ENCODE measurements at places on chromosomes 1 and 21.

DNA sequence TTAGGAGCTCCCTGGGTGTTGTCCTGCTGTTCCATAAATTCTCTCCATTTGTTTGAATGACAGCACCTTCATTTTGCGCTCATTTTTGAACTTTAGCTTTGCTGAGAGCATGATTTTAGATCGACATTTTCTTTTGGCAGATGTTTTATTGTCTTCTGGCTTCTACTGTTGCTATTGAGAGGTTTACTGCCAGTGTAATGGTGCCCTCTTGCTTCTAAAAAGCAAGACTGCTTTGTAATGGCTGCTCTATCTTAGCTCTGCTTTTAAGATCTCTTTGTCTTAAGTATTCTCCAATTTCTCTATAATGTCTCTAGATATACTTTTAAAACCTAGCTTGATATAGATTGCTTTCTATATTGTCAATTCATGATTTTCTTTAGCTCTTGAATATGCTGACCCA lies 27.8 kb downstream of the THEM4 start:
- no peak for DNase-seq

DNA sequence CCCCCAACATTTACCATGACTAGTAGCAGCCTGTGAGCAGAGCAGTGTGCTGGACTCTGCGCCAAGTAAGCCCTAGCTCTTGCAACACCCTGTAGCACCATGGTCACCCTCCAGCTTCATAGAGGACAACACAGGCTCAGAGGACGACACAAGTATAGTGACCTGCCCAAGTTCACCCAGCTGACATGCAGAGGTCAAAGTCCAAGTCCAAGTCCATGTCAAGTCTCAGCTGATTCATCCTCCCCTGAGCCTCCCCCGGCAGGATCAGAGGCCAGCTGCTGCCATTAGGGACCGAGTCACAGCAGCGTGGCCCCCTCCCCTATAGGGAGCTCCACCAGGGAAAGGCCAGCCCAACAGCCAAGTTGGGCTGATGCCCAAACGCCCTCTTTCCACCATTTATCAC lies 15.9 kb downstream of the SDC3 start:
- DNase-seq = no peak

- peak; percentile 39 for DNase-seq
Observed at GRCh38 chr1:27598902-27599528, 4.9 kb downstream of the AHDC1 start.

GRCh38 chr1:10033359-10033845 lies 644 bp downstream of the UBE4B start:
- DNase-seq = no peak

DNA sequence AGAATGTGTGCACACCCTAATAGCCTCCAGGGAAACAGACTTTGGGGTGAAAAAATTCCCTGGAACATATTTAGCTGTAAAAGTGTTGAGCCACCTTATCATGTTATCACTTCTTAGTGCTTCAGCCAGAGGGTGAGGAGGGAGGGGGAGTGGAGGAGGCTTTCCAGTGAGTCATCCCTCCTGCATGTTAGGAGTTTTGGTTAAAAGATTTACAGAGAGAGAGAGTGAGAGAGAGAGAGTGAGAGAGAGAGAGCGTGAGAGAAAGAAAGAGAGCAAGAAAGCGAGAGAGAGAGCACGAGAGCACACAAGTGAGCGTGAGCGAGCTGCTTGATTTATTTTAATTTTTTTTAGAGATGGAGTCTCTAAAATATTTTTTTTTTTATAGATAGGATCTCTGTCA lies 13.5 kb upstream of the CACNA1E start:
- DNase-seq = no peak

GRCh38 chr21:21530680-21531079 lies 532.5 kb downstream of the NCAM2 start:
- no peak for DNase-seq

- DNase-seq = no peak
Observed at GRCh38 chr1:19723874-19724273, 59.2 kb downstream of the HTR6 start.

- no peak for DNase-seq
Observed at GRCh38 chr1:93177991-93178390, 2.2 kb downstream of the TMED5 start.

GRCh38 chr21:39315603-39316445 lies 2.4 kb upstream of the BRWD1 start:
- no peak for DNase-seq

GRCh38 chr1:59396387-59396786 lies 99.5 kb downstream of the FGGY start:
- no peak for DNase-seq

DNA sequence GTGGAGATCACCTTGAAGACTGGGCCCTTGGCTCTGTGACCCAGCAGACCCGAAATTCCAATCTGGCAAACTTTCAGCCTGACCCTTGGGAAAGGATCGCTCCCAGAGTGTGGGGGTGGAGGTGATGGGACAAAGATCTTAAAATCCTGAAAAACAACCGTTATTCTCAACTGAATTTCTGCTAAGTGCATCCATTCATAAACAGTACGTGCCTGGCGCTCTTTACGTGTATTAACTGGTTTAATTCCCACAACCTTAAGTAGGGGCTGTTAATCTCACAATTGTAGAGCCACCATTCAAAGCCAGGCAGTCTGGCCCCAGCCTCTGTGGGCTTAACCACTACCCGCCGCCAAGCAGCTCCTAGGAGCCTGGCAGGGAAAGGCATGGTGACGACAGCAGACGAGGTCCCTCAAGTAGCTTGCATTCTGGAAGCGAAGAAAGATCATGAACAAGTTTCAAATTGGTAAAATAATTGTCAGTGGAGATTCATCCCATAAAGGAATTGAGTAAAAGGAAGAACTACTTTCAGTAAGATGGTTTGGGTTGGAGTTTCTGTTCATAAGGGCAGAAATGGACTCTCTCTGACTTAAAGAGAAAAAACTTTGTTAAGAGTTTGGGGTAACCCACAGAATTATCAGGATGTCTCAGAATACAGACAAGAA lies 11.4 kb upstream of the RGS16 start:
- no peak for DNase-seq

GRCh38 chr1:29896791-29897714 lies 660.7 kb downstream of the PTPRU start:
- no peak for DNase-seq

GRCh38 chr1:172531412-172532182 lies 1.4 kb upstream of the SUCO start:
- no peak for DNase-seq

DNA sequence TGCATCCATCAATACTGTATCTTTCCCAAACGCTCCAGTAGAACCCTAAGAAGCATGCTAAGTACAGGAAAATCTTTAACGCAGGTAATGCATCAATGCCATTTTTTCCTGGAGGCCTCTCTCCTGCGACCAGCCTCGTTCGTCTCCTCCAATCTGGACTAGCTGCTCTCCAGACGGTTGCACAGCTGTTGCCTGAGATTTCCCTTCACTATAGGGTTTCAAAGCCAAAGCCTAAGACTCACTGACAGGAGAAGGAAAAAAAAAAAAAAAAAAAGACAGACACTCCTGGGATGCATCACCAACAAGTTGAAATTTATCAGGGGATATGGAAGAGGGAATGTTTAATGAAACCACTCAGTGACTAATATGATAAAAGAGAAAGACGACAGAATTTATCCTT lies 93.0 kb downstream of the APP start:
- no peak for DNase-seq

DNA sequence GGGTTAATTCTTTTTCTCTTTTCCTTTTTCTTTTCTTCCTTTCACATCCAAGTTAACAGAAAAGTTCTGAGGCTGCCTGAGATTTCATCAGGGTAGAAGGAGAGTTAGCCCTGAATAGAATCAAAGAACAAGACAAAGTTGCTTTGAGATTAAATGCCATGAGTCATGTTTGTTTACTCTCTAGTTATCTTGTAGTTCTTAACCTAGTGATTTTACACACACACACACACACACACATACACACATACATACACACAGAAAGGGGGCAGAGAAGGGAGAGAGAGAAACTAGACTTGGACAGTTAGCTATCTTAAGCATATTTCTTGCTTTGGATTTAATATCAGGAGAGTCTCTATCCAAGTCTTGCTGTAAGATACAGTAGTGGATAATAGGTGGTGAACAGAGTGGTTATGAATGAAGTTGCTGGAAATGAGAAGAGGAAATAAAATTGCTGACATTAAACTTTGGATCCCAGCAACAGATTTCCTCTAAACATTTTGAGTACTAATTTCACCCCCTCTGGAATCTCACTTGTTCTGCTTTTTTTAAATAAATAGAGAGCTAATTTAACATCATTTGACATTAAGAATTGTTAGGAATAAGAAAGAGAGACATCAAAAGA lies 19.9 kb downstream of the PLA2G4A start:
- DNase-seq = no peak

- DNase-seq = no peak
Observed at GRCh38 chr1:174938281-174939007, 61.3 kb upstream of the CACYBP start.

DNA sequence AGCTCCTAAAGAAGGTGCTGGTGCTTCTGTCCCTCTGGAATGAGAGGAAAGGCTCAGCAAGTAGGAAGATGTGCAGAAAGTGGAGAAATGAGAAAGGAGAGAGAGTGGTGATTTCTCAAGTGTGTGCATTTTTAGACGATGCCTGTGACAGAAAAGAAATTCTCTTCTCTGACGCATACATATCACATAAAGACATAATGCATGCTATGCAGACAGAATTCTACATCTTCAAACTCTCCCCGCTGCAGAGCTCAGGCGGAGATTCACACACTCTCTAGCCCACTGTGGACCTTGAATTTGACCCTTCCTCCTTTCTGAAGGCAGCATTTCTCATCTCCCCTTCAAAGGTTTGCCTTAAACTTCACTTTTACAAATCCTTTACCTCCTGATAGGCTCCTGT lies 52.0 kb upstream of the CAMK1G start:
- DNase-seq = no peak

DNA sequence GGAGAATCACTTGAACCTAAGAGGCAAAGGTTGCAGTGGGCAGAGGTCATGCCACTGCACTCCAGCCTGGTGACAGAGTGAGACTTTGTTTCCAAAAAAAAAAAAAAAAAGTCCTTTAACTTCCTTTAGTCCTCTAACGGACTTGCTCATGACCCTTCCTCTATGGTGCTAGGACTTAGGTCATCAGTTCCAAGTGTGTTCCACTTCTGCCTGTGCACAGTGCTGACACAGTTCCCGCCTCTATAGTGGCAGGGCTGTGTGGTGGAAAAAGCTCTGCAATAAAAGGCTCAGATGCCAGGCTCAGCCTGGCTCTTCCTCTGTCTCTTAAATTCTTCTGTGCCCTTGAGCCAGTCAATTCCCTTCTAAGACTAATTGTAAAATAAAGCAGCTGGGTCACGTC lies 22.0 kb downstream of the CC2D1B start:
- DNase-seq = no peak

DNA sequence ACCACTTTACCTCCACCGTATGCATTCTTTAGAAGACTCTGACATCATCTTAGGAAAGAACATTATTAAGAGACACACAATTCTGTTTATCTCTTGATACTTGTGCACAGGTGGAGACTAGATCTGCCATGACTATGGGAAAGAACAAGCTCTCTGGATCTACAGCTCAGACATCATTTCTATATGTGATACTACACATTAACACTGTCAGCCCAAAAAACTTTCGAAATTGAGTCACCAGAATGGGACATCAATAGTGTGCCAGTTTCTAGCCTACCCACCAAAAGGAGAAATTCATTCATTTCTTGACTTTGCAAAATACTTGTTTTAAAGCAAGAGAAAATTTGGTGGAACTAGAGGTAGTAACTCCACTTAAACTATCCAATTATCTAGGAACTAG lies 6.0 kb upstream of the EVI5 start:
- DNase-seq = no peak

- no peak for DNase-seq
Observed at GRCh38 chr1:169110689-169111447, 4.4 kb downstream of the ATP1B1 start.

DNA sequence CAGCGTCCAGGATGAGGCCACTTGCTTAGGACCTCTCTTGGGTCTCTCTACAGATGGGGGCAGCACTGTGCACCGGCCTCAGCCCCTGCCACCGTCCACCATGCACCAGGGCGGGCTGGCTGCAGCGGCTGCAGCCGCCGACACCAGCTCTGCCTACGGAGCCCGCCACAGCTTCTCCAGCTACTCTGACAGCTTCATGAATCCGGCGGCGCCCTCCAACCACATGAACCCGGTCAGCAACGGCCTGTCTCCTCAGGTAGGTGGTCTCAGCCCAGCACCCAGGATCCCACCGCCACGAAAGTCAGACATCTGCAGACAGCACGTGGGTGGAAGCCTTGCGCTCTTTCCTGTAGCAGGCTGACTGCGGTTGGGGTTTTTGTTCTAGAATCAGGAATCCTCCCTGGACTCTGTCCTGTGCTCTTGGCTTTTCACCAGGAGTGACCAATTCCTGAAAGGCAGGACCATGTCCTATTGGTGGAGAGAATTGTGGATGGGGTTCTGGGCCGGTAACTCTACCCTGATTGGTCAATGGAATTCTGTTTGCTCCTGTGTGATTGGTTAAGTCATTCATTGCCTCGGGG lies 72.5 kb downstream of the PAX7 start:
- DNase-seq = no peak

DNA sequence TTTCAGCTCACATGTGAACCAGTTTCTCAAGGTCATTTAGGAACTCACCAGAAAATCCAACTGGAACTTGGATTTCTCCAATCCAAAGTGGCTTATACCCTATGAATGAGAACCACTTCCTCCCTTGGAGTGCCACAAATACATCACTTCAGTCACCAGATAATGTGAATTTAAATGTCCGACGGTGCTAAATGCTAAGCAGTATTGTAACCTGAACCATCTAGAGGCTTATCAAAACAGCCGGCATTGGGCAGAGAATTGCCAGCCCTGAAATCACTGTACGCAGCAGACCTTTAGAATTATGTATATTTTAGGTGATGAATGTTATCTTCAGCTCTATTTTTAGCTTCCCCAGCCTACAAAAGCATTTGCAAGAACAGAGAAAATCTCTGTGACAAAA lies 76.8 kb upstream of the COX20 start:
- no peak for DNase-seq

GRCh38 chr1:226825037-226825745 lies 45.2 kb upstream of the PSEN2 start:
- no peak for DNase-seq

DNA sequence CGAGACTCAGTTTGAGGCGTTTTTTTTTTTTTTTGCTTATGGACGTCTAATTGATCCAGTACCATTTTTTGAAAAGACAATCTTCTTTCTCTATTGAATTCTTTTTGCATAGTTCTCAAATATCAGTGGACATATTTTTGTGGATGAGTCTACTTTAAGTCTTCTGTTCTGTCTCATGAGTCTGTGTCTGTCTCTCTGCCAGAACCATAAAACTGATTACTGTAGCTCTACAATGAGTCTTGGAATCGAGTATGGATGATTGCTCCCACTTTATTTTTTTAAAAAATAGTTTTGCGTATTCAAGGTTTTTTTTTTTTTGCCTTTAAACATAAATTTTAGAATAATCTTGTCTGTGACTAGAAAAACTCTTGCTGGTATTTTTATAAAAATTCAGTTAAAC lies 323.5 kb downstream of the ZNF326 start:
- DNase-seq = no peak
